HTR-8/SVneo (cell line): ENCODE measurements at places on chromosomes 3 and 15.
A peak's percentile ranks its signal among the peaks of the same experiment; 100 is the strongest.

GRCh38 chr3:122092460-122093165 is 37.5 kb downstream of the CD86 start:
- DNase-seq: peak; percentile 12

DNA sequence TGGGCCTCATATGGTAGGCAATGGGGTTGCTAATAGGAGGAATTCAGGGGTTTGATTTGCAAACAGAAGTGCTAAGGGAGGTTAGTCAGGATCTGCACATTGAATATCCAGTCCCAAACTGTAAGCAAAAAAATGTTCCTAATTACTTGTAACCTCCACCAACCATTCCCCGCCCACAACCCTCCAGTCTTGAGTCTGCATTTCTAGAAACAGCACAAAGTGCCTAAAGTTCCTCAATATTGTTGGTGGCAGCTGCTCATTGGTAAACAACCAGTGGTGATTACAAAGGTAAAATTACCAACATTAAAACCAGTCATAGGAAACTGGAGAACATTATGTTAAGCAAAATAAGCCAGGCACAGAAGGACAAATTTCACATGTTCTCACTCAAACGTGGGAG is 18.9 kb downstream of the HDC start:
- DNase-seq: no peak

DNA sequence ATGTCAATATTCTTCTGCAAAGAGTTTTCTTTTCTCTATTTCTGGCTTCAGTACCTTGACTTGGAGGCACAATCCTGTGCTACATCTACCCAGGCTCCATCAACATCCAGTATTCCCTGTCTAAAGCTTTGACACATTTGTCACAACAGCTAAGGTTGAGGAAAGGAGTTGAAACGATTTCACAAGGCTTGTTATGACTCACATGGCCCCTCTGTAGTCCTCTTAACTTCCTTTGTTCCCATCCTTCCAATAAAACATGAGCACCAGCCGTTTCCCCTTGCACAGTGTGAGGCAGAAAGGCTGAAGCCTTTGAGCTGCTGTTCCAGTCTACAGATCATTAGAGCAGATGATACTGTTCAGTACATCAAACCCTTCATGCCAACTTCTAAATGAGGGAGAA is 163.0 kb upstream of the TMCO5A start:
- DNase-seq: no peak

- DNase-seq: no peak
Measured at GRCh38 chr3:113623324-113623723, 73.1 kb downstream of the USF3 start.

- no peak for DNase-seq
Measured at GRCh38 chr15:80343554-80343992, 60.6 kb upstream of the ARNT2 start.

DNA sequence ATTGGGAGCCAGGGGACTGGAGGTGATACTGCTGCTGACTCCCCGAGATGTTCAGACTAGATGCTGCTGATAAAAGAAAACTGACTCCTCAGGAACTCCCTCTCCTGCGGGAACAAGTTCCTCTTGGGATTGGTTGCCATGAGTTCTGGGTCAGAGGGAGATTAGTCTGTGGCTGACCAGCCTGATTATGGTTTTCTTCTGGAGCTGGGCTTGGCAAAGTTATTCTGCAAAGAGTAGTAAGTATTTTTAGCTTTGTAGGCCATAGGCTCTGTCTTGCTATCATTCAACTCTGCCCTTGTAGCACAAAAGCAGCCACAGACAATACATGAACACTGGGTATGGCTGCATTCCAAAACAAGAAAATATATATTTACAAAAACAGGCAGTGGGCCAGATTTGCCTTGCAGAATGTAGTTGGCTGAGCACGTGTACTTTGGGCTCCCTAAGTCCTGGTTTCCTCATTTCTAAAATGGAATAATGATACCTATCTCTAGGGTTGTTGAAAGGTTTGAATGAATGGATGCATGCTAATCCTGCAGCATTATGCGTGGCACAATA is 796.8 kb downstream of the AGBL1 start:
- no peak for DNase-seq

- DNase-seq: no peak
Measured at GRCh38 chr15:70633103-70633831, 130.1 kb downstream of the UACA start.

DNA sequence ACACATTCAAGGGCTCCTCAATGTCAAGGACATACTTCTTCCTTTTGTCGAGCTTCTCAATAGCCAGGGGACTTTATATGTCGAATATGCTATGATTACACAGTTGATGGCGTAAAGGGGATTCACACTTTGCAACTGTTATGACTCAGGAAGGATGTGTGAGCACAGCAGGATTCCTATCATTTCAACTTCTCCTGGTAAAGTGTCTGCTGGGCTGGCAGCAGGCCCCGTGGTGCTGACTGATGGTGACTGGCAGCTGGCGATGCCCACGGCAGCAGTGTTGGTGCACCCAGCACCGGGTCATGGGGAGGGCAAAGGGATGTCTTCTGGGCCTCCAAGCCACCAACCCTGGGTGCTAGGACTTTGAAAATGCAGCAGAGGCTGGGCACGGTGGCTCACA is 44.8 kb upstream of the GNB5 start:
- DNase-seq: no peak

DNA sequence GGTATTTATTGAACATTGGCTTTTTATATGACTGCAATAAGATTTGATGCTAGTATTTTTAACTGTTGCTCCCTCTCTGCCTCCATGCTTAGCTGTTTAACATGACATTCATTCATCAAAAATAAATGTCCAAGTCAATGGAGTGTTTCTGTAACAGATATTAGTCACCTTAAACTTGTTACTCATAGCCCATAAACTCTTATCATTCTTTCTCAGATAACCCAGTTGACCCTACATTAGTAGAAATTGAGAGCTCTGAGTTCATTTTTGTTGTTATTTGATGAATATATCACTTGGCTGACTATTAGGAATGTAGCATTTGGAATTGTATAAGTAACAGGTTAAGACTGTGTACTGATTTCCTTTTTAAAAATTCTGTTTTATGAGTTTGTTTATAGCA is 201.1 kb downstream of the UBE2E2 start:
- no peak for DNase-seq

- no peak for DNase-seq
Measured at GRCh38 chr15:83061680-83062079, 5.4 kb downstream of the BTBD1 start.

- peak; percentile 39 for DNase-seq
Measured at GRCh38 chr15:93035953-93036810, 52.8 kb downstream of the RGMA start.

GRCh38 chr15:58704155-58704865 is 45.2 kb downstream of the ADAM10 start:
- DNase-seq: no peak

DNA sequence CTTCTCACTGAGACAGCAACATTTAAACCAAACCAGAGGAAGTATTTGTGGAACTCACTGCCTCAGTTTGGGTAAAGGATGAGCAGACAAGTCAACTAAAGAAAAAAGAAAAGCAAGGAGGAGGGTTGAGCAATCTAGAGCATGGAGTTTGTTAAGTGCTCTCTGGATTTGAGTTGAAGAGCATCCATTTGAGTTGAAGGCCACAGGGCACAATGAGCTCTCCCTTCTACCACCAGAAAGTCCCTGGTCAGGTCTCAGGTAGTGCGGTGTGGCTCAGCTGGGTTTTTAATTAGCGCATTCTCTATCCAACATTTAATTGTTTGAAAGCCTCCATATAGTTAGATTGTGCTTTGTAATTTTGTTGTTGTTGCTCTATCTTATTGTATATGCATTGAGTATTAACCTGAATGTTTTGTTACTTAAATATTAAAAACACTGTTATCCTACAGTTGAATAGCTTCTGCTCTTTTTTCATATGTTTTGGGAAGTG is 23.3 kb downstream of the CLDN18 start:
- no peak for DNase-seq

- DNase-seq: no peak
Measured at GRCh38 chr3:183875411-183875810, 9.3 kb downstream of the PARL start.

- DNase-seq: peak; percentile 41
Measured at GRCh38 chr3:16427103-16427965, 86.2 kb downstream of the RFTN1 start.

DNA sequence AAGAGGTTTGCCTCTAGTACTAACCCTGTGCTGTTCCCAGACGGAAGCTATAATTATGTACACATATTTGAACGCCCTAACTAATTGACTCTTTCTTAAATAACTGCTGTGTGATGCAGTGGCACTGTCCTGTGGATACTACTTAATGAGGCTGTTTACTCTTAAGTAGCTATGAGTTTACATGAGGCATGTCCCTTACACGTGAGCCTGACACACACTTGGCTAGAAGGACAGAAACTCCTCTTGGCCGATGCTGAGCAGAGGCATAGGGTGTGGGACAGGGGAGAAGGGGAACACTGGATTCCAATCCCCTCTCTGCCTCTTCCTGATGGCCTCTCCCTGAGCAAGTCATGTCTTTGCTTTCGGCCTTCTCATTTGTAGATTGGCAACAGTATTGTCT is 21.9 kb downstream of the EHD4 start:
- DNase-seq: no peak
